MCF 10A (cell line): ENCODE measurements at places on chromosomes 5 and 9. TPM values are rescaled to one million over a fixed set of nuclear protein-coding genes. Genes with fewer than 3 reads are reported as not detected.

GRCh38 chr9:134285215-134285845, 40.9 kb upstream of the RXRA start:
- DNase-seq, result peak; percentile 11
- H3K4me1 ChIP-seq, result peaks cover 23% of the 10 kb centered on the region
- no peak overlapping the region for H3K4me3 ChIP-seq
- no peak overlapping the region for H3K27ac ChIP-seq
- no peaks in the 10 kb centered on the region for H3K36me3 ChIP-seq

Gene SLCO4C1
- not detected in 2 replicates for total RNA-seq

GRCh38 chr9:104835161-104835560, 71.2 kb downstream of the NIPSNAP3B start:
- no peaks in the 10 kb centered on the region for H3K36me3 ChIP-seq
- H3K27ac ChIP-seq, result no peak overlapping the region
- DNase-seq, result no peak
- peaks cover 9% of the 10 kb centered on the region for H3K4me1 ChIP-seq

DNA sequence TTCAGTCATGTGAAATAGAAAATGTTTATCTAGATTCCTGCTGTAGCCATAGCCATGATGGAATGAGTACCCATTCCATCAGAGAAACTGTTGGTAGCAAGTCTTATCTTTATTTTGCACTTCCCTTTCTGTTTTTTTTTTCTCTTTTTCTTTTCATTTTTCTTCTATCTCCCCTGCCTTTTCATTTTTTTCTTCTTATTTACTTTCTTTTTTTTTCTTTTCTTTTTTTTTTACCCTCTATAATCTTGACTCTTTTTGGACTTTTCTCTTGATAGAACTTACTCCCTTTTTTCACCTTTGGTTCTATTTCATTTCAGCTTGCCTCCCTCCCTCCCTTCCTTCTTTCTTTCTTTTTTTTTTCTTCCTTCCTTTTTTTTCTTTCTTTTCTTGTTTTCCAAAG, 15.4 kb downstream of the SLC25A46 start:
- peaks cover 22% of the 10 kb centered on the region for H3K36me3 ChIP-seq
- H3K27ac ChIP-seq, result no peak overlapping the region
- H3K4me3 ChIP-seq, result no peak overlapping the region
- DNase-seq, result no peak
- H3K4me1 ChIP-seq, result peaks cover 24% of the 10 kb centered on the region
- H3K27me3 ChIP-seq, result no peaks in the 10 kb centered on the region

Gene STRBP
- total RNA-seq, result 9.4 and 13.1 TPM in 2 replicates

DNA sequence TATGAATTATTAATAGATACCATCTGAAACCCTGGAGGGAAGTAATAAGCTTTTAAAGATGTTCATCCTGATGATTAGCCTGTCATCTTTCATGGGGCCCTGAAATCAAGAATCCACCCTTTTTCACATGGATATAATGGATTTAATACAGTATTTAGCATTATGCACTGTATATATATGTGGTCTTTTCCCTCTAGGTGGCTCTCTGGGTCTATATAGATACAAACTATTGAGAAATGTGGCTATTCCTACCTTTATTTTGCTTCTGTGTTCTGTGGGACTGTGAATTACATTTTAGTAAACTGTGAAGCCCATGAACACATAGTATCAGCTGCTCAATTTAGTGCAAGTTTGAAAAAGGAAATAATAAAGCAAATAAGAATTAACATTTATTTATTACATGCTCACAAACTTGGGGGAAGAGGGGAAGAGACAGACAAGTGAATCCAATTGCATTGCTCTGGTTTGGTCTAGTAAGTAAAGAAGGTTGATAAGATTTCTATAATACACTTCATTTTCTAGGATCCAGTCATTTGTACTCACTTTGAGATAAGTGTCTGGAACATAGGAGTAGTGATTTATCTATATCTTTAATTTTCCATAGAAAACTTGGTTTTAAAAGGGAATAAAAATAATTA, 112.2 kb downstream of the SCAMP1 start:
- H3K4me1 ChIP-seq, result peaks cover 11% of the 10 kb centered on the region
- no peak overlapping the region for H3K4me3 ChIP-seq
- no peaks in the 10 kb centered on the region for H3K27me3 ChIP-seq
- peak; percentile 36 for DNase-seq
- no peak overlapping the region for H3K27ac ChIP-seq

Gene PHF24
- total RNA-seq, result not detected in 2 replicates

Gene COL15A1
- total RNA-seq, result not detected in 2 replicates

Gene TAF11L2
- not detected in 2 replicates for total RNA-seq

GRCh38 chr5:157801-158200, 33.5 kb upstream of the LRRC14B start:
- H3K4me1 ChIP-seq, result peaks cover 5% of the 10 kb centered on the region
- H3K36me3 ChIP-seq, result no peaks in the 10 kb centered on the region
- no peak overlapping the region for H3K27ac ChIP-seq
- no peak overlapping the region for H3K4me3 ChIP-seq

DNA sequence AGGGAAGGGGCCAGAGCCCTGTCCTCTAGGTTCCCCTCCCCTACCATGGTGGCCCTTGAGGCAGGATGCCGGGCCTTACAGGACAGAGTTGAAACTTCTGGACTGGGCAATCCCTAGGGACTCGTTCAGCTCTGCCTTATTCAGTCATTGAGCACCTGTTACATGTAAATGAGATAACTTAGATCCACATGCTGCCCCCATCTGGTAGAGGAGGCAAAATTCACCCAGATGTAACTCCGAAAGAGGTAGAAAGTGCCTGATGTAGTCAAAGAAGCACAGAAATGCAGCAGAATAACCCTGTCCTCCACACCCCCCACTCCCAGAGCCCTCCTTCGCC, 1.5 kb downstream of the GGTA1 start:
- peak overlapping the region; percentile 35 for H3K27ac ChIP-seq
- H3K27me3 ChIP-seq, result peaks cover 13% of the 10 kb centered on the region
- peak; percentile 87 for DNase-seq
- peaks cover 5% of the 10 kb centered on the region for H3K36me3 ChIP-seq

DNA sequence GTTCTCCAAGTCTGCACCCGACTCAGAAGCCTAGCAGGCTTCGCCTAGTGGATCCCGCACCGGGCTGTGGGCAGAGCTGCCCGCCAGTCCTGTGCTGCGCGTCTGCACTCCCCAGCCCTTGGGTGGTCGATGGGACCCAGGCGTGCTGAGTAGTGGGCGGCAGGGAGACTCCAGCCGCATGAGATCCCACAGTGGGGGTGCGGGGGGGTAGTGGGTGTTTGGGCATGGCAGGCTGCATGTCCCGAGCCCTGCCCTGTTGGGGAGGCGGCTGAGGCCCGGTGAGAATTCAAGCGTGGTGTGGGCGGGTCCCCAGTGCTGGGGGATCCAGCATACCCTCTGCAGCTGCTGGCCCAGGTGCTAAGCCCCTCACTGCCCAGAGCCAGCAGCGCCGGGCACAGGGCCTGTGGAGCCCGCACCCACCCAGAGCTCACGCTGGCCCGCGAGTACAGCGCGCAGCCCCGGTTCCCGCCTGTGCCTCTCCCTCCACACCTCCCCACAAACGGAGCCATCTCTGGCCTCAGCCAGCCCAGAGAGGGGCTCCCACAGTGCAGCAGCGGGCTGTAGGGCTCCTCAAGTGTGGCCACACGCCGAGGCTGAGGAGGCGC, 53.9 kb upstream of the BNC2 start:
- H3K4me3 ChIP-seq, result no peak overlapping the region
- H3K4me1 ChIP-seq, result no peaks in the 10 kb centered on the region
- no peak for DNase-seq
- no peaks in the 10 kb centered on the region for H3K36me3 ChIP-seq
- no peaks in the 10 kb centered on the region for H3K27me3 ChIP-seq

DNA sequence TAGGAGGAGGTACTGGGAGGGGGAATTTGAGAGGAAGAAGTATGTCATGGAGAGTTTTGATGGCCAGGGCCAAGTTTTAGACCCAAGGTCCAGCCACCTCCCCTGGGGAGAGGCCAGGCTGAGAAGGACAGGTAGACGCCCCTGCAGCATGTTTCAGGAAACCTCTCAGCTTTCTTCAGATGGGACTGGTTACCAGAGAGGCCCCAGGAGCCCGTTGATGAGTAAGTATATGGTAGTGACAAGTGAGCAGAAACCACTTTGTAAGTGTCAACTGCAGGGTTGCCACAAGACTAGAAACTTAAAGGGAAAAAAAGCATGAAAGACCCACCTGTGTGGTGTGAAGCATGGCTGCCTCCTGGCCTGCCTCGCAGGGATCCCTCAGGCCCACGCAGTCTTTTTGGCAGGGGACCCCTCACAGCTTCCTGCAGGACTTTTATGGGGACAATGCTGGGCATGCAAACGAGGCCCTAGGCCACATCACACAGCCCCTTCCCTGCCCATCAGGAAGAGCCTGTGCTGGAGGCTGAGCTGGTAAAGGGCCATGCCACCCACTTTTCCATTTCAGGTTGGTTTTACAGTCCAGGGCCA, 255.9 kb downstream of the FSTL4 start:
- no peak for DNase-seq
- no peak overlapping the region for H3K4me3 ChIP-seq
- no peaks in the 10 kb centered on the region for H3K27me3 ChIP-seq
- no peak overlapping the region for H3K27ac ChIP-seq
- no peaks in the 10 kb centered on the region for H3K4me1 ChIP-seq

Gene TPRN
- 12.6 and 13.4 TPM in 2 replicates for total RNA-seq

Gene SLC36A3
- not detected in 2 replicates for total RNA-seq

Gene TBC1D2
- 58.4 and 62.7 TPM in 2 replicates for total RNA-seq

Gene SGCD
- 0.14 TPM in 1 of 2 replicates, not detected in the other for total RNA-seq

Gene CDC23
- 49.7 and 67.1 TPM in 2 replicates for total RNA-seq

DNA sequence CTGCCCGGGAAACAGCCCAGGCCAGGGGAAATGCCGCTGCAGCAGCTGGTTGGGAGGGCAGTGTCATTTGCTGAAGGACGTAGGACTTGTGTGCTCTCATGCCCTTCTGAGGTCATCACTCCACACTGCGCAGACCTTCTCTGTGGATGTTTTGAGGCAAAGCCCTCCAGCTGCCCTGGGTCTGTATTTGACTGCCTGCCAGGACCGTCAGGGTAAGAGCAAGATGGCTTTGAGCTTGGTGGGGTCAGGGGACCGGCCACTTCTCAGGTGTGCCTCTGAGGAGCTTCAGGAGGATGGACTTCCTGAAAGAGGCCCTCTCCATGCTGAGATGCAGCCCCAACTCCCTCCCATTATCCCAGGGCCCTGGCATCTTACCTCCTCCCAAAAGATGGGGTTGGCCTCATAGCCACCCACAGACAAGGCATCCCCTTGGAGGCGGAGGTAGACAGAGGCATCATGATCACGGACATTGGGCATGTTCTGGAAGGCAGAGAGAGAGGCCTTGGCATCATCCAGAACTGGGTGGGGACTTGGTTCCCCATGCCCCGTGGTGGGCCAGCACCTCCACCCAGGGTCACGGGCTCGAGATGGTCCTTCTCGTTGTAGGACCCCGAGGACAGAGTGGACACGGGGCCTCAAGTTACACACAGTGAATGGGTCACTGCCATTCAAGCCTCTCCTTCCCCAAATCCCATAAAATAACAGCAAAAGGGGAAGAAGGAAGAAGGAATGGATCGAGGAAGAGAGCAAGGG, 19.4 kb downstream of the SARDH start:
- DNase-seq, result no peak
- no peaks in the 10 kb centered on the region for H3K36me3 ChIP-seq
- H3K27me3 ChIP-seq, result peaks cover 62% of the 10 kb centered on the region
- H3K4me3 ChIP-seq, result no peak overlapping the region
- H3K4me1 ChIP-seq, result peaks cover 3% of the 10 kb centered on the region

DNA sequence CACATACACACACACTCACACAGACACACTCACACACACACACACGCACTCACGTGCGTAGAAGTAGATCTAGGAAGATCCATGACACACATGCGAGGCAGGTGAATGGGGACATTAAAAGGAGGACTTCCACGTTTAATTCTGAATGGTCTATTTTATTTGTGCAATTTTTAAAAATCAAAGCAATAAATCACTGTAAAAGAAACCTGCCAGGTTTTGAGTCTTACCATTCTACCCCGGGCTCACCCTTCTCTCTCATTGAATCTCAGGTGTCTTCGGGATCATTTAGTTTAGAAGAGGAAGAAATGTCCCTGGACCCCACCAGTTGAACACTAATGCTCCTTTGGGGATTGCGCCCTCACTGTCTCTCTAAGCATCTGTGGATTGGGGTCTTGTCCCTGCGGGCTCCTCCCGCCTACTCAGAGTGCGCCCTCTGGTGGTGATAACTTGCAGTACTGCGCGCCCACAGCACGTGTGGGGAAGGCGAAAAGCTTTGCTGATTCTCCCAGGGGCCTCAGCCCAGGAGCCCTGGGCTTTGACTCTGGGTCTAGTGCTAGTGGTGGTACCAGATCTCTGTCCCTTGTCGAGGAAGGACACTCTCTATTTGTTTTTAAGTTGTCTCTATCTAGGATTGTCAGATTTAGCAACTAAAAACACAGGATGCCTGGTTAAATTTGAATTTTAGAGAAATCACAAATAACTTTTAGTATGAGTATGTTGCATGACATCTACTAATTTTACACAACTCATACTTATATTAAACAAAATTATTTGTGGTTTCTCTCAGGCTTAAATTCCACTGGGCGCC, 34.8 kb downstream of the BOD1 start:
- H3K4me3 ChIP-seq, result no peak overlapping the region
- no peaks in the 10 kb centered on the region for H3K36me3 ChIP-seq
- DNase-seq, result peak; percentile 38
- H3K27me3 ChIP-seq, result no peaks in the 10 kb centered on the region

GRCh38 chr9:89357331-89358197, 39.3 kb downstream of the SECISBP2 start:
- no peak overlapping the region for H3K4me3 ChIP-seq
- H3K27me3 ChIP-seq, result no peaks in the 10 kb centered on the region
- DNase-seq, result no peak
- H3K27ac ChIP-seq, result peak overlapping the region; percentile 51
- H3K4me1 ChIP-seq, result no peaks in the 10 kb centered on the region

DNA sequence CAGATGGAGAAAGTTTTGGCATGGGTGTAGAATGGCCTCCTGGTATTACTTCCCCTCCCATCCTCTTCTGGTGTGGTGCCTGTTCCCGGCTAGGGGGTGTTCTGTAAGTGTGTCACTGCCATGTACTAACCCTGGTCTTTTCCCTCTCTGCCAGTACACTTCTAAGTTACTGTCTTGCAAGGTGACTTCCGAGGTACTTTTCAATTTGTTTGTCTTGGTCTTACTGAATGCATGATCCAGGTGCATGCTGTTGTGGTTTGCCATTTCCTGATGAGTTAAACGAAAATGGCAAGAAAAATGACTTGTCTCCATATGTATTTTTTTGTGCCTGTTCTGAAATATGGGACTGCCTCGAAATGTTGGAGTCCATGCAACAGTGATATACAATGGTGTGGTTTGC, 46.0 kb downstream of the C9orf152 start:
- DNase-seq, result no peak
- H3K4me1 ChIP-seq, result no peaks in the 10 kb centered on the region
- no peaks in the 10 kb centered on the region for H3K27me3 ChIP-seq
- no peak overlapping the region for H3K27ac ChIP-seq

GRCh38 chr5:83401775-83402174, 69.8 kb upstream of the VCAN start:
- DNase-seq, result no peak
- H3K4me3 ChIP-seq, result no peak overlapping the region
- H3K4me1 ChIP-seq, result no peaks in the 10 kb centered on the region

DNA sequence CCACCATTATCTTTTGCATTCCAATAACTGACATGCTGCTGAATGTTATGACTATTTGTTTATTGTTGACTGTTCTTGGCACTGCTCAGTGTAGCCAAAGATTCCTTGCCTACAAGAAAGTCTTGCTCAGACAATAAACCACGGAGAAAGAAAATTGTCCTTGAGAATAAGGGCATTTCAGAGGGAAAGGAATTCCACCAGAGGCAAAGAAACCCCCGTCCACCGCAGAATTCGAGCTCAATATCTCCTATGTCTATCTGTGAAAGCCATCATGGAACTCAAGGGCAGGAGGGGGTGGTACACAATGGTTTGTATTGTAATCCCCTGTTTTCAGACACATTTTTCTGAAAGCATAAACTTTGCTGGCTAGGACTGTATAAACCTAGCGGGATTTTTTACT, 70.3 kb upstream of the ADAMTS16 start:
- H3K4me3 ChIP-seq, result no peak overlapping the region
- no peaks in the 10 kb centered on the region for H3K36me3 ChIP-seq
- peaks cover 60% of the 10 kb centered on the region for H3K27me3 ChIP-seq
- DNase-seq, result no peak
- no peak overlapping the region for H3K27ac ChIP-seq
- H3K4me1 ChIP-seq, result peaks cover 8% of the 10 kb centered on the region
